ENCODE measurements at places on chromosomes 2 and 18.

DNA sequence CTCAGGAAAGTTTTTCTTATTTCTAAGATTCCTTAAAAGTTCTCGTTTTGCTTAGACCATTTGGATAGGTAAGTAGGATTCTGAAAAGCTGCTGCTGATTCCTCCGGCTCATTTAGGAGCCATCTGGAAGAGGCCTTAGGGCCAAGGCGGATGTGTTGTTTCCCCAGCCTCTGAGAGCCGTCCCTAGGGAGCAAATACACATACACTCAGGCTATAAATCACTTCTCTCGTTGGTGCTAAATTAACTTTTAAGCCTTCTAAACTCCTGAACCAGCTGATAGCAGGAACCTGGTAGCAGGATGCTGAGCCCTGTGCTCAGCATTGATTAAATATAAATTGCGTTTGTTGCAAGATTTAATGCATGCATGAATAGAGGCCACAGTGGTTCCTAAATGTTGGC is 109.8 kb downstream of the ADCYAP1 start:
- DNase-seq: no peak

DNA sequence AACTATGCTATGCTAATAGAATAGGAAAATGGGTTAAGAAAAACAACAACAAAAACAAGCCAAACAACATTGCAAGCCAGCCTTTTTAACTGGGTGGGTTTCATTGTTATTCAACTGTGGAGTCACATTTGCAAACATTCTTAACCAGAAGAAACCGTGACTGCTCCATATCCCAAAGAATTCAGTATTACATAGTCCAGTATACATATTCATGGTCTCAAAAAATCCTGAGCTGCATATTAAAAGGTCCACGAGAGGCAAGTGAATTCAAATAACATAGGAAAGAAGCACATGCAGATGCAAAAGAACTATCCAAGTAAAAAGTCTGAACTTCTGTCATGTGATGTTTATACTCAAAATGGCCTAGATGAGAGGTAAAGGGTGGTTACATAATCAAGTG is 179.1 kb upstream of the ETAA1 start:
- DNase-seq: no peak

GRCh38 chr2:234493796-234494195 is 3.1 kb downstream of the ARL4C start:
- no peak for DNase-seq

GRCh38 chr18:62625019-62625418 is 90.3 kb upstream of the PHLPP1 start:
- DNase-seq: no peak

DNA sequence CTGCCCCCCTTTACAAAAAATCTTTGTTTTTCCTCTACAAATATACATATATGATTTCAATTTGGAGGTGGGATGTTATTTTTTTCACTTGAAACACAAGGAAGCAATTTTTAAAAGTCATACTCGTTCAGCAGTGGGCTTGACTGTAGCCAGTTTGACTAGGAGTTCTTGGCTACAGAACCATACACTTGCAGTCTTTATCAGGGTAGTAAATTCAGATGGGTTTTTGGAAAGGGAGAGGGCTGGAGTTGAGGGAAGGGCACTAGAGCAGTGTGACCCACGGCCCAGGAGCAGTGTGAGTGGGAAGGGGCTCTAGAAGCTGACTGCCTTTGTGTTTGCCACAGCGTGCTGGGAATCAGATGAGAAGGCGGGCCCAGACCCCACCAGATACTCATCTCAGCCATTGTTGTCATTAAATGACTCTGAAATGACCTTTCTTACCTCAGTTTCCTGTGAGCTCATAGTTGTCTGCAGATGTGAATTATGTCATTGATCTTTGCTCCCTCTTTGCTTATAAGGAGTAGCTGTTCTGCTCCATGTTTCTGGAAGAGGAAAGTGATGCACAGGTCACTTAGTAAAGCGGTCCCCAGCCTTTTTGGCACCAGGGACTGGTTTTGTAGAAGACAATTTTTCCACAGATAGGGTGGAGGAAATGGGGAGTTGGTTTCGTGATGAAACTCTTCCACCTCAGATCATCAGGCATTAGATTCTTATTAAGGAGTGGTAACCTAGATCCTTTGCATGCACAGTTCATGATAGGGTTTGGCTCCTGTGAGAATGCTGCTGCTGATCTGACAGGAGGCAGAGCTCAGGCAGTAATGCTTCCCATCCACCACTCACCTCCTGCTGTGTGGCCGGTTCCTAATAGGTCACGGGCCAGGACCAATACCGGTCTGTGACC is 116.8 kb downstream of the SPTBN1 start:
- no peak for DNase-seq

GRCh38 chr18:49446481-49446880 is 14.0 kb downstream of the DYM start:
- DNase-seq: no peak

GRCh38 chr2:237178396-237178795 is 92.7 kb downstream of the COPS8 start:
- DNase-seq: no peak

DNA sequence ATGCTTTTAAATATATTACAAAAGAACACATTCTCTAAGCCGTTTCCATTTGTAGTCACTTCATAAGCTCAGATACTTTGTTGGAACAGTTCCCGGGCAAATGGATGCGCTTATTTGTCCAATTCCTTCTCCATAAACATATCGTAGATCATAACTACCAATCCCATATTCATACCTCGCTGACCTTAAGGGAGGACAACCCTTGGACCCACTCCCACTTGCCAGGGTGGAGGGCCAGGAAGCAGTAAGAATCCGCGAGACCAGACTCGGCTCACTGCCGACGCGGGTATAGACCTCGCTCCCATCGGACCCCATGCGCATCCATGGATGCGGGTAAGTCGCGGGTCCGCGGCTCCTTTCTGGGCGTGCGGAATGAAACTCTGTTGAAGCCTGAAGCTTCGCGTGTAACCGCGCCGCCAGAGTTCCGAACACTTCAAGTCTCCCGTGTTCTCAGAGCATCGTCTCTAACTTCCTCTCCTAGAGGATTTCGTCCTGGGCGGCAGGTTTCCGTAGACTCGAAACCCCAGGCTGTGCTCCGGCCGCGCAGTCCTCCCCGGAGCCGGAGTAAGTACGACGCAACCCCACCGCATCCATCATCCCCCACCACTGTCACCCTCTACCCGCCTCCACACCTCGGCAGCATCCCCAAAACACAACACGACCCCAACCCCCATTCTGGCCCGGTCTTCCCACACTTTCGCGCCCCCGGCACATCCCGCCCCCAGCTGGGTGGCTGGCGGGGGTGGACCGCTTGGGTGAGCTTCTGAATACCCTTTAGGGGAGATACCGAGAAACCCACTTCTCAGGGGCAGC is 1.1 kb downstream of the DSC3 start:
- DNase-seq: peak; percentile 25

DNA sequence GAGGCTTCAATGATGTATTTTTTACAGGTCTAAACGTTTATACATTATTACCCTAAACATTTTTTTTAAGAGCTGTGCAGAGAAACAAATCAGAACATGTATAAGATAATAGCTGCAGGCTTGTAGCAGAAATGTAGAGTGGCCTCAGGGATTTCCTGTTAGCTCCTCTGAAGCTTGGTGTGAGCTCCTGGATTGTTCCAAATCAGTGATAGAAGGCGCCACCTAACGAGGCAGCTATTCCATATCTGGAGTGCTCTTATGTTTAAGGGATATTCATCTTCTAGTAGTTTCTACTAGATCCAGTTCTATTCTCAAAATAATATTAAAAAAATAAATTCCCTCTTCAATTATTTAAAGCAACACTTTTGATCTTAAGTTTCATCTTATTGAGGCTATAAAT is 93.1 kb downstream of the LRP1B start:
- DNase-seq: no peak

DNA sequence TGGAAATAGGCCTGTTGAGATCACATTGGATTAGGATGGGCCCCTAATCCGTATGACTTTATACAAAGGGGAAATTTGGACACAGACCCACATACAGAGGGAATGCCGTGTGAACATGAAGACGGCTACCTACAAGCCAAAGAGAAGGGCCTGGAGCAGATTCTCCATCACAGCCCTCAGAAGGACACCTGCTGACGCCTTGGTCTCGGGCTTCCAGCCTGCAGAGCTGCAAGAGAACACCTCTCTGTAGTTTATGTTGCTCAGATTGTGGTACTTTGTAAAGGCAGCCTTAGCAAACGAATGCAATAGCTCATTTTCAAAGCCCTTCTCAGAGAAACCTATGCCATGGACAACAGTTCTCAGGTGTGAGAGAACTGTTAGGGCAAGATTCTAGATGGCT is 86.1 kb downstream of the LONRF2 start:
- DNase-seq: no peak

DNA sequence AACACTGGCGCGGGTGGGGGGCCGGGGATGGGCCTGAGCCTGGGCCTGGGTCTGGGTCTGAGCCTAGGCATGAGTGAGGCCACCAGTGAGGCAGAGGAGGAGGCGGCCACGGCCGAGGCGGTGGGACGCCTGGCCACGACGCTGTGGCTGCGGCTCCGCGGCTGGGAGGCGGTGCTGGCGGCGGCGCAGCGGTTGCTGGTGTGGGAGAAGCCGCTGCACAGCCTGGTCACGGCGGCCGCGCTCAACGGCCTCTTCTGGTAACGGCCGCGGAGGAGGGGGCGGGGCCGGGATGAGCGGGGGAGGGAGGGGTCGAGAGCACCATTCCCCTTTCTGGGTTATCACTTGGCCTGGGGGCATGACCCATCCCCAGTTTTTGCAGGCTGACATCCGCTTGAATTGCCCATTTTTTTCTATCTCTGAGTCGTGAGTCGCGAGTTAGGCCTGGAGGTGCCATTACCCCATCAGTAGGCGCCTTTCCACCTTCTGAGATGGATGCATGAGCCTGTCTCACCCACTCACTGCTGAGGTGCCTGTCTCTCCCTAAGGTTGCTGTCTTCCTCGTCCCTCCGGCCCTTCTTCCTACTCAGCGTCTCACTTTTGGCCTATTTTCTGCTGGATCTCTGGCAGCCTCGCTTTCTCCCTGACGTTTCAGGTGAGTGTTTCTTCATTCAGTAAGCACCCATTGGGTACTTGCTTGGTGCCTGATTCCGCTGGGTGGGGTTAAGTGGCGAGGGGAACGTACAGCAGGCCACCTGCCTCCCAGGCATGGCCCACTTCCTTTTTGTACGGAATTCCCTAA is 501 bp downstream of the RETREG2 start:
- DNase-seq: peak; percentile 56

DNA sequence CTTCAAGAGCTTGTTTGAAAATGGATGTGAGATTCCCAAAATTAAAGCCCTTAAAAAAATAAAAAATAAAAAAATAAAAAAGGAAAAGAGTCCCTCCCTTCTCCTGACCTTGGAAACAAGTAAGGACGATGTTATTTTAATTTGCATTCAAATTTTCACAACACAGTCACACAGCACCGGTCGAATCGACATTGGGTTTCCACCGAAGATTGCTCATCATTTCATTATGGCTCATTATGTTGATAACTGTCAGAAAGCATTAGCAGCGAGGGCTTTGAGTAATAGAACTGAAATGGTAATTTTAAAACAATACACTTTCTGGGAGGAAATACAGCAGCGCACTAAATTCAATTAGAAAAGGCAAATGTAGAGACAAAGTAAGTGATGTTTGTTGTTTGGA is 78.7 kb downstream of the EPHA4 start:
- DNase-seq: no peak

DNA sequence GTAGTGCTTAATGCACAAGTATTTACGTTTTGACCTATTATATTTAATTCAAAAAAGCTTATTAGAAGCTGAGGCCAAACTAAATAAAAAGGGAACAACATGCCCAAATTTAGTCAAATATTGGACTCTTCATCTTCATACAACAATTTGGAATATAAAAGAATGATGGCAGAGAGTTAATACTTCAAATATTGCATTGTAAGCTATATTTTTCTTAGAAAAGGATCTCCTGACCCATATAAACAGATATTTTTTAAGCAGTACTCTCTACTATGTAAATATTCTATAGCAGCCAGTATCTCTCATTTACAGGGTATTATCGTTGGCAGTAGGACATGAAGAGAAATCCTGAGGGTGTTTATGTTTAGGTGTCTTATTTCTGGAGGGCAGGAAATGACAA is 531.2 kb downstream of the NYAP2 start:
- no peak for DNase-seq

GRCh38 chr18:53426666-53427184 is 797.7 kb downstream of the MBD2 start:
- no peak for DNase-seq

DNA sequence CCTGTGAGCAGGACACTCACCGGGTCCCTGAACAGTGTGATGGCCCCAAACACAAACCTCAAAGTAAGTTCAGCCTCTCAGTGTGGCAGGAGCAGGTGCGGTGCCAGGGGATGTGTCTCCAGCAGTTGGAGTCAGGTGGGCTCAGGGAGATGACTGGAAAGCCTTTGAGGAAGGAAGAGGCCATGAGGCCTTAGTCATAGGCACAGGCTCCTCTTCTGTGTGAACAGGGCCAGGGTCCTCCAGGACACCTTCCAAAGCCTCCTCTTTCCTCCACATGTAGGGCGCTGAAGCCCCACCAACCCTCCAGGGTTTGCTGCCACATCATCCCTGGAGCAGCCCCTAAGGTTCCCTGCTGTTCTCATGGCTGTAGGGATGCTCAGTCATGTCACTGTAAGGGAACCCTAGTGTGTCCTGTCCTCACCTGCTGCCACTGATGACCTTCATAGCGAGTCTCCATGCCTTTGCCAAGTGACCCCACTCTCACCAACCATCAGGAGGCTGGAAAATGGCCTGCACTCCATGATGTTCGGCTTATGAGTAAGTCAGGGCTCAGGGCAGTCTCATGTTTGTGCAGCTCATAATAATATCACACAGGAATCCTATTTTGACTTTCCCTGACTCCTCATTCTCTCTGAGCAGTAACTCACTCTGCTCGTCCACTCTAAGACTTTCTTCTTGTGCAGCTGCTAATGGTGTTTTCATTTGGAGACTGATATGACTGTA is 1152.9 kb downstream of the RPIA start:
- peak; percentile 3 for DNase-seq

DNA sequence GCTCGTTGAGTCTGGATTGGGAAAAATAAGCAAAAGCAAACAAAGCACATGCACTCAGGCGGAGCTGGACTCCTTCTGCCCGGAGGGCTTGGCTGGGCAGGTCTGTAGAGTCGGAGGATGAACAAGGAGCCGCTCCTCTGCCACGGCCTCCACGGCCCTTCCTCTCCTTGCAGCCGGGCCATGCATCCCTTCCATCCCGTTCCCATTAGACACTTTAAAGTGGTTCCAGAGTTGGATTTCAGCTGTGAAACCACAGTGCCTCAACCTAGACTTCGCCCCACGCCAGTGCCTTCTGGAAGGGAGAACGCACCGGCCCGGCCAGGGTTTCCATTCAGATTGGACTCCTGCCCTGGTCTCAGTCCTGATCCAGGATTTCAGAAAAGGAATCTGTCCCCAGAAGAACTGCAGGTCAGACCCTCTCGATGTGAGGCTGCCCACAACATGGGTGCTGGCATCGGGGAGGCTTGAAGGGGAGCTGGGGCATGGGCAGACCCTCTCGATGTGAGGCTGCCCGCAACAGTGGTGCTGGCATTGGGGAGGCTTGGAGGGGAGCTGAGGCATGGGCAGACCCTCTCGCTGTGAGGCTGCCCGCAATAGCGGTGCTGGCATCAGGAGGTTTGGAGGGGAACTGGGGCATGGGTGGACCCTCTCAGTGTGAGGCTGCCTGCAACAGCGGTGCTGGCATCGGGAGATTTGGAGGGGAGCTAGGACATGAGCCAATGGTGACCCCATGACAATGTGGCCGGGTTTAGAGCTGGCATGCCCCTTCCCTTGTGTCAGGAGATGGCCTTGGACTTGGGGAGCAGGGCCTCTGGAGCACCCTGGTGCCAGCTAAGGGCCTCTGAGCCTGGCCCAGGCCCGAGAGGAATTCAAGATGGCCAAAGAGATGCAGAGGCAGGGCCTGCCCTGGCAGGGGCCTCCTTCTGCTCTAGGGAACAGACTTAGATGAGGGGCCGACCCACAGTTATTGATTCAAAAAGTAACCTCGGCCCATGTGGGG is 304.5 kb downstream of the NDUFA10 start:
- no peak for DNase-seq
